ENCODE measurements at places on chromosomes 1 and 21.

- no peak for DNase-seq
These were observed 126.2 kb downstream of the RASAL2 start for GRCh38 chr1:178220094-178220493.

DNA sequence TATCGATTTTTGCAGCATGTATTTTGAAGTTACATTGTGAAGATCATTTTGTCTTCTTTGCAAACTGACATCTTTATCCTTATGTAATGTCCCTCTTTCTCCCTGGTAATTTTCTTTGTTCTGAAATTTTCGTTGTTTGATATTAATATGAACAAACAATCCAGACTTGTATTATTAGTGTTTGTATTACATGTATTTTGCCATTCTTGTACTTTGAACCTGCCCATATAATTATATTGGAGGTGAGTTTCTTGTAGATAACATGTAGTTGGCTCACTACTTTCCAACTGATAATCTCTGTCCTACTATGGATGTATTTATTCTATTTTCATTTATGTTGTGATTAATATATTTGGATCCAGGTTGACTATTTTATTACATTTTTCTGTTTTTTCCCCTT is 27.1 kb downstream of the OBSCN start:
- no peak for DNase-seq

GRCh38 chr1:55980582-55980981 is 598.8 kb downstream of the PLPP3 start:
- DNase-seq = no peak

- no peak for DNase-seq
These were observed 681.2 kb downstream of the PLPP3 start for GRCh38 chr1:55898181-55898580.

- DNase-seq = no peak
These were observed 217.5 kb downstream of the FAF1 start for GRCh38 chr1:50742523-50742922.

DNA sequence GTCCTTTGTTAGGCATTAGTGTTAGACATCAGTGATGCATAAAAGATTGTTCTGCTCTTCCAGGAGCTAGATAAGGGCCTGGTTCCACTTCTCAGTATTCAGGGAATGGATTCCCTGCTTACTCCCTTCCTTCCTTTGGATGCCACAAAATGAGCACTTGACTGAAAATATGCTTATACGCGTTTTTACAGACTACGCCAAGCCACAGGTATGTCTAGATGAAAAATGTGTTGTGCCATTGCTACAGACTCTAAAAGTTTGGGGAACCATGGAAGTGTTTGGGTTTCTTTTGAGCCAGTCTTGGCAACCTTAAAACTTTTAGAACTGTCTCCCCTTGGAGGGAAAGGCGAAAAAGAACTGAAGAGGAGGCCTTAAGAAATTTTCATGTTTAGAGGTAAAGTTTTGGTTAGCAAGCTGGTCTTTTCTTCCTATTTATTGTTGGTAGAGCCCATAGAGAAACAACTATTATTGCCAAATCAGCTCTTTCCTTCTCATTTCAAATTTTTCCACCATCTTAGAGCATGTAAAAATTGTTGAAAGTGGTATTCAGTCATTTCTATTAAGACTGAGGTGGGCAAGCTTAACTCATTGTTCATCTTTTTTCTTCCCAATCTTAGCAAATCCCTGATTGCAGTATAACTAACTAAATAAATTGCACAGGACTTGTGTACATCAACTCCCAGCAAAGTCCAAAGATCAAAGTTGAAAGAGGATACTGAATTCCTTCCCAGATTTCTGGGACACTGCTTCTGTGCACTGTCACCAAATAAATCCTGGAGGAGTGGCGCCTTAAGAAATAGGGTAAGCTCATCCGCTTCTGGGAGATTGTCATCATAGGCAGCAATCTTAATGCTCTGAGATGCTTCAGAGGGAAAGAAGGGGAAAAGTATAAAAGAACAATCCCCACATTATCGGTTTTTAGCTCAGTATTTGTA is 18.9 kb downstream of the FGGY start:
- DNase-seq = no peak

Measured in stimulated activated CD4-positive, alpha-beta T cell treated with anti-CD3 and anti-CD28 coated beads, TNF-alpha, amount 100 ng/mL, for 1 hour (primary cell).